ENCODE measurements at places on chromosomes 2 and 18.

DNA sequence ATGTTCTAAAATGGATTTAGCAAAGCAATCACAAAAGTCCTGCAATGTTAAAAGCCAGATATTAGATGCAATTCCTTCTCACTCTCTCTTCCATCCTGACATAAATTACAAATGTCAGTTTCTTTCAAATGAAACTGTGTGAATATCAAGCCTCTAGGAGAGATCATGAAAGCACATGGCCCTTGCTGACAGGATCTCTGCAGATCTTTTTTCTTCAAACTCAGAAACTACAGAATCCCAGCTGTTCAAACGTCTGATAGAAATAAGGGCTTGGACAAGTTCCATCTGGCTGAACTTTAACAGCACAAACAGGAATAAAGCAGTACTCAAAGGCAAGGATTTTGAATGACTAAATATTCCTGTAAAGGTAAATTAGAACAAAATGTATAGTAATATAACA is 47.6 kb downstream of the PDE1A start:
- no peaks in the 10 kb centered on the region for H3K36me3 ChIP-seq
- no peaks in the 10 kb centered on the region for H3K4me1 ChIP-seq
- no peaks in the 10 kb centered on the region for H3K27me3 ChIP-seq

- no peak for DNase-seq
- H3K4me1 ChIP-seq, result no peaks in the 10 kb centered on the region
- no peak overlapping the region for H3K27ac ChIP-seq
- no peaks in the 10 kb centered on the region for H3K27me3 ChIP-seq
- no peaks in the 10 kb centered on the region for H3K36me3 ChIP-seq
These were observed 41.5 kb upstream of the EPC2 start for GRCh38 chr2:148602885-148603561.

DNA sequence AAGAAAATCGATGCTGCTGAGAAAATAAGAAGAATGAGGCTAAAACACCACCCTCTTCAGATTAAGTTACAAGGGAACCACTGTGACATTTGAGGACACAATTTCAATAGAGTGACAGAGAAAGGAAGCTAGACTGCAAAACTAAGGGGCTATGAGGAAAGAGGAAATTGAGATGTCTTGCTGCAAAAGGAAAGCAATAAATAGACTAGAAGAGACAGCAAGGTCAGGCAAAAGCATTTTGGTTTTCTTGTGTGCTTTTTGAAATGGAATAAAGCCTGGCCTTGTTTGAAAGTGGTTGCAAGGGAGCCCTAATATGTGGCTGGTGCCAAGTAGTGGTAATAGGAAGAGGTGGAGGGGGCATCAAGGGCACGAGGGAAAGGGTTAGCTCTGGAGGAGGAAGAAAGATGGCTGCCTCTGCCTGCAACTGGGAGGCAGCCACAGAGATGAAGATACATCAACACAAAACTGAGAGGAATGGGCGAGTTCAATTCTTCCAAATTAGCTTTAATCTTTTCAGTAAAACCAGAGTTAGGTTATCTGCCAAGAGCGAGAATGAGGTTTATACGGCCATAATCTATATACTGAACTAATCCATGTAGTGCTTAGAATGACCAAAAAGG is 1.2 kb upstream of the MRO start:
- no peaks in the 10 kb centered on the region for H3K36me3 ChIP-seq
- peaks cover 7% of the 10 kb centered on the region for H3K27me3 ChIP-seq
- H3K4me3 ChIP-seq, result no peak overlapping the region
- no peak for DNase-seq

DNA sequence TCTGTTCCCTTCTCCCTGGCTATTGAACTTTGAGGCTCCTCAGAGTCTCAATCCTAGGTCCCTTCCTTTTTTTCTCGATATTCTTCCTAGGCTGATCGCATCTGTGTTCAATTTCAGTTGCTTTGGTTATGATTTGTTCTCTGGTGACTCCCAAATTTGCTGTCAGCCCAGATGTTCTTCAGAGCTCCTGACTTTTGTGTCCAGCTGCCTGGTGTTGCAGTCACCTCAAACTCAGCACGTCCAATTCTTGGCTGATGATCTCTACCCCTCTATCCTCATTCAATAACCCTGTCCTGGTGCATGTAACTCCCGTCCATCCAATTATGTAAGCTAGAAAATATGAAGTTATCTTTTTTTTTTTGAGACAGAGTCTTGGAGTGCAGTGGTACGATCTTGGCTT is 31.4 kb downstream of the DIS3L2 start:
- H3K36me3 ChIP-seq, result no peaks in the 10 kb centered on the region
- H3K4me1 ChIP-seq, result no peaks in the 10 kb centered on the region
- H3K27ac ChIP-seq, result no peak overlapping the region
- no peaks in the 10 kb centered on the region for H3K27me3 ChIP-seq

- no peaks in the 10 kb centered on the region for H3K4me1 ChIP-seq
- H3K27me3 ChIP-seq, result no peaks in the 10 kb centered on the region
- no peaks in the 10 kb centered on the region for H3K36me3 ChIP-seq
- H3K27ac ChIP-seq, result no peak overlapping the region
These were observed 114.1 kb downstream of the GBX2 start for GRCh38 chr2:236054125-236054524.

DNA sequence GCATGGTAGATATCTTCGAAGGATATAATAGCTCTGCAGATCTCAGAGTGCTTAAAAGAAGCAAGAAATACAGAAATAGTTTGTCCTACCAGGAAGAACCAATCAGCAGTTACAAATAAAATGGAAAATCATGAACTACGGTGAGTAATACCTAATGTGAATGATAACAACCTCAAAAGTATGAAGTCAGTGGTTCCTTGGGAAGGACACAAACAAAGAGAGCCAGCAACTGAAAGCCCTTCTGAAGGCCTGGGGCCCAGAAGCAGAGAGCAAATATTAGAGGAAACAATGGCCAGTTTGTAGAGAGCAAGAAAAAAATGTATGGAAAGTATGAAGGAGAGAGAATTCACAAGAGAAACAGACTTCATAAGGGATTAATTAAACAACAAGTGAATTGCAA is 226.8 kb upstream of the CHST9 start:
- H3K36me3 ChIP-seq, result no peaks in the 10 kb centered on the region
- H3K27ac ChIP-seq, result no peak overlapping the region
- H3K4me1 ChIP-seq, result no peaks in the 10 kb centered on the region

DNA sequence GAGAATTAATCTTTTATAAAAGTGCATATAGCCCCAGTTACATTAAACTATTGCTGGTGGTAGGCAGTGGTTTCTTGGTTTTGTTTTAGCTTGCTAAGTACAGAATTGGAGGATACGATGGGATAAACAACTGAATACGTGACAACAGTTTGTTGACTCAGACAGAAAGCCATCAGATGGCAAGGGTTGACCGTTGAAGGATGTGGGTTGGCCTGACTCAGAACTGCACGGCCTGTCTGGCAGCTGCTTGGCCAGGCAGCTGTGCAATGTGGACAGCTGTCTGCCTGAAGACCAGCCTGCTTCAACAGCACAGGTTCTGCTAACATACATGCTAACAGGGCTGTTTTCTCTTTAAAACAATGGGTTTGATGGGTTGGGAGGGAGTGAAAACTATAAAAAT is 46.6 kb downstream of the PRKRA start:
- no peaks in the 10 kb centered on the region for H3K4me1 ChIP-seq
- no peaks in the 10 kb centered on the region for H3K27me3 ChIP-seq
- no peaks in the 10 kb centered on the region for H3K36me3 ChIP-seq
- no peak for DNase-seq
- H3K27ac ChIP-seq, result no peak overlapping the region
- no peak overlapping the region for H3K4me3 ChIP-seq

- H3K27me3 ChIP-seq, result no peaks in the 10 kb centered on the region
- no peak overlapping the region for H3K27ac ChIP-seq
These were observed 13.8 kb upstream of the MGAT5 start for GRCh38 chr2:134240061-134240460.

GRCh38 chr2:120520929-120521912 is 175.3 kb downstream of the INHBB start:
- H3K4me1 ChIP-seq, result no peaks in the 10 kb centered on the region
- no peak overlapping the region for H3K4me3 ChIP-seq
- no peak for DNase-seq

- peaks cover 2% of the 10 kb centered on the region for H3K4me1 ChIP-seq
- no peak overlapping the region for H3K4me3 ChIP-seq
- no peaks in the 10 kb centered on the region for H3K36me3 ChIP-seq
- no peak for DNase-seq
- no peak overlapping the region for H3K27ac ChIP-seq
- H3K27me3 ChIP-seq, result no peaks in the 10 kb centered on the region
These were observed 25.3 kb downstream of the BABAM2 start for GRCh38 chr2:27915874-27916273.

- H3K4me1 ChIP-seq, result no peaks in the 10 kb centered on the region
- DNase-seq, result no peak
- H3K27ac ChIP-seq, result no peak overlapping the region
- no peaks in the 10 kb centered on the region for H3K27me3 ChIP-seq
- no peaks in the 10 kb centered on the region for H3K36me3 ChIP-seq
These were observed 276.6 kb downstream of the PHLPP1 start for GRCh38 chr18:62991959-62992358.

DNA sequence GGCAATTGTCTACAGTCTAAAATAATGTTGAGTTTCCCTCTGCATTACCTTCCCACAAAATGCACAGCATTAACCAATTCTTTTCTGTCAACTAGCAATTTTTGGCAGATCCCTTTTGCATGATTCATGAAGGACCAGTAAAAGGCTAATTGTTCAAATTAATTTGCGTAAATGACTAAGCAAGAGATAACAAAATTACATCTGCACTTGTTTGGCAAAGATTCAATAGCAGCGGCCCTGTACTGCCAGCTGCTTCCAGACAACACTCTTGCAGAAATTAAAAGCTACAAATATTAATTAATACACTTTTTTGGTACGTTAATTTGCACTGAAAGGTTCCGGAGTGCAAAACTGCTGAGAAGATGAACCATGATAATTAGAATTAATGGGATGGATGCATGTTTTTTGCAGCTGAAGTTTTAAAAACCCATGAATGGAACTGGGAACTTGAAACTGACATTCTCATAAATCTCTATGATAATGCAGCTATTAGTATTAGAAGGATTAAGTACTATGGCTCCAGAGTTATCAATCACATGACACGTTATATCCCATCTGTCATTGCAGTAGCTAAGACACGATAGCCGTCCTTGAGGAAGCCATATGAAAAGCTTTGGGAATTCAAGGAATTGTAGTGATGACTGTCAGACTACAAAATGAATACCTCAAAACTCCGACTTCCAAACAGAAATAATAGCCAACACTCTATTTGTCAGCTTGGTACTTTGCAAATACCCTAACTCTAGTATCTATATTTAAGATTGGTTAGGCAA is 1268.3 kb upstream of the ACVR2A start:
- H3K27me3 ChIP-seq, result no peaks in the 10 kb centered on the region
- no peaks in the 10 kb centered on the region for H3K36me3 ChIP-seq
- DNase-seq, result no peak
- H3K4me1 ChIP-seq, result no peaks in the 10 kb centered on the region
- H3K4me3 ChIP-seq, result no peak overlapping the region

- H3K27ac ChIP-seq, result no peak overlapping the region
- no peaks in the 10 kb centered on the region for H3K27me3 ChIP-seq
- no peak overlapping the region for H3K4me3 ChIP-seq
These were observed 51.6 kb downstream of the XRCC5 start for GRCh38 chr2:216160786-216161185.

DNA sequence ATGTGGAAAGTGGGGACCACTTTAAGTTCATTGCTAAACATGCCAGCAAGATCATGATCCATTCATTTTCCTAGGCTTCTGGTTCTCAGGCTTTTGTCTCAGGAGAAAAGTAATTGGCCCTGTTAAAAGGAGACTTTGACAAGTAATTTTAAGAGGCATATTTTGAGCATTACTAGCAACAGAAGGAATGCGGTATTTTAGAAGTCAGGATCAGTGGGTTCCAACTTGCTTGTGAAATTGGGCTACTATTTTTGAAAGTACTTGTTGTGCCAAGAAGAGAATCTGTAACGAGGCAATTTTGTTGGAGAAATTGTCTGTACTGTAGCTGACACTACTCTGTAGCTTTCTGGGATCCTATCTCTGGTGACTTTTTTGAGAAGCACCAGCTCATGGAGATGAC is 59.4 kb downstream of the CERS6 start:
- no peak overlapping the region for H3K4me3 ChIP-seq
- H3K27ac ChIP-seq, result no peak overlapping the region

- H3K4me3 ChIP-seq, result no peak overlapping the region
- H3K27me3 ChIP-seq, result no peaks in the 10 kb centered on the region
- no peak overlapping the region for H3K27ac ChIP-seq
- peaks cover 17% of the 10 kb centered on the region for H3K4me1 ChIP-seq
These were observed 11.4 kb downstream of the EPAS1 start for GRCh38 chr2:46308629-46309028.

GRCh38 chr2:23549821-23550530 is 165.0 kb downstream of the KLHL29 start:
- H3K4me3 ChIP-seq, result no peak overlapping the region
- H3K27ac ChIP-seq, result no peak overlapping the region
- H3K27me3 ChIP-seq, result no peaks in the 10 kb centered on the region
- no peak for DNase-seq

DNA sequence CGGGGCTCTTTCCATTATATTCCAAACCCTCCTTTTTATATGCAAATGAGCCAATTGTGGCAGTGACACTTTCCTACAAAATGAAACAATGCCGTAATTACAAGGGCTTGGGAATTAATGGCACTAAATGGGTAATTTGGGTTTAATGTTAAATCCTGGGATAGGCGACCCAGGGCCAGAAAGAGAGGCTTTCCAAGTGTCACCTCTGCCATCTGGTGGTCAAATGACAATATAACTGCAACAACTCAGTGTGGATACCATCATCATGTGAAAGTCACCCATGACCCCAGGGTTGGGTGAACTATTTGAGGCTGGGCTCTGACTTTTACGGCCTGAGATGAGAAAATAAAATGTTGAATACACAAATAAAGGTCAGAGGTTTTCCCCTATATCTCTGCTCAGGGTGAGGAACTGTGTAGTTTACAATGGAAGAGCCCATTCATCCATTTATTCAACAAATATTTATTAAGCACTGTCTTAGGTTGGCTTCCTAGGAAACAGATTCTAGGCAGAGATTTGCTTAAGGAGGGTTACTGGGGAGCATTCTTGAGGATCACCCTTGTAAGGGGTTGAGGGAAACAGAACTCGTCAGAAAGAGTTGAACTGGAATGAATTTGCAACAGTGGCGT is 13.6 kb upstream of the THADA start:
- no peak for DNase-seq
- no peaks in the 10 kb centered on the region for H3K27me3 ChIP-seq
- H3K27ac ChIP-seq, result no peak overlapping the region
- H3K4me3 ChIP-seq, result no peak overlapping the region

DNA sequence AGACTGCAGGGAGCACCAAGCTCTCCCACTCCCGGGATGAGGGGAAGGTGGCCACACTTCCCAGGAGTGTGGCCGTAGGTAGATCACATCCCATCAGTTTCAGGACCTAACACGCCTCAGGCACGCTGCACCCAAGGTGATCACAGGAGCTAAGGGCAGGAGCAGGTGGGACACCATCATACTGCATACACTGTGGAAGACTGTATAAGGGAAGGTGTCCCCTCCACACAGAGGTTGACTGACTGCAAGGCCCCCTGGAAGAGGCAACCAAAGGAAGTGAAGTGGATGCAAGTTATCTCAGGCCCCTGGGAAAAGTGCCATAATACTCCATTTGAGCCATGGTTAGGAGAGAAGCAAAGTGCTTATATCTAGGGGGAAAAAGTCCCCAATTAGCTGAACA is 351.9 kb upstream of the SMIM21 start:
- H3K27ac ChIP-seq, result no peak overlapping the region
- no peaks in the 10 kb centered on the region for H3K36me3 ChIP-seq
- H3K27me3 ChIP-seq, result no peaks in the 10 kb centered on the region

- H3K4me1 ChIP-seq, result no peaks in the 10 kb centered on the region
- H3K27ac ChIP-seq, result no peak overlapping the region
- no peaks in the 10 kb centered on the region for H3K27me3 ChIP-seq
- peaks cover 14% of the 10 kb centered on the region for H3K36me3 ChIP-seq
- DNase-seq, result no peak
- no peak overlapping the region for H3K4me3 ChIP-seq
These were observed 109.8 kb upstream of the ALPP start for GRCh38 chr2:232268636-232269165.
